ENCODE measurements at places on chromosomes 12 and 14. TPM values are rescaled to one million over a fixed set of nuclear protein-coding genes. Genes with fewer than 3 reads are reported as not detected.
A peak's percentile ranks its signal among the peaks of the same experiment; 100 is the strongest.

Gene PRKD1
- 14.0 TPM for total RNA-seq

Gene SERPINA12
- not detected for total RNA-seq

Gene CPNE8
- total RNA-seq: 11.7 TPM

Gene SSPN
- total RNA-seq: 94.0 TPM

GRCh38 chr12:98399532-98399931, 115.9 kb upstream of the TMPO start:
- no peak for DNase-seq
- no peak overlapping the region for H3K27ac ChIP-seq
- H3K27me3 ChIP-seq: no peaks in the 10 kb centered on the region
- H3K36me3 ChIP-seq: no peaks in the 10 kb centered on the region
- H3K4me3 ChIP-seq: no peak overlapping the region

DNA sequence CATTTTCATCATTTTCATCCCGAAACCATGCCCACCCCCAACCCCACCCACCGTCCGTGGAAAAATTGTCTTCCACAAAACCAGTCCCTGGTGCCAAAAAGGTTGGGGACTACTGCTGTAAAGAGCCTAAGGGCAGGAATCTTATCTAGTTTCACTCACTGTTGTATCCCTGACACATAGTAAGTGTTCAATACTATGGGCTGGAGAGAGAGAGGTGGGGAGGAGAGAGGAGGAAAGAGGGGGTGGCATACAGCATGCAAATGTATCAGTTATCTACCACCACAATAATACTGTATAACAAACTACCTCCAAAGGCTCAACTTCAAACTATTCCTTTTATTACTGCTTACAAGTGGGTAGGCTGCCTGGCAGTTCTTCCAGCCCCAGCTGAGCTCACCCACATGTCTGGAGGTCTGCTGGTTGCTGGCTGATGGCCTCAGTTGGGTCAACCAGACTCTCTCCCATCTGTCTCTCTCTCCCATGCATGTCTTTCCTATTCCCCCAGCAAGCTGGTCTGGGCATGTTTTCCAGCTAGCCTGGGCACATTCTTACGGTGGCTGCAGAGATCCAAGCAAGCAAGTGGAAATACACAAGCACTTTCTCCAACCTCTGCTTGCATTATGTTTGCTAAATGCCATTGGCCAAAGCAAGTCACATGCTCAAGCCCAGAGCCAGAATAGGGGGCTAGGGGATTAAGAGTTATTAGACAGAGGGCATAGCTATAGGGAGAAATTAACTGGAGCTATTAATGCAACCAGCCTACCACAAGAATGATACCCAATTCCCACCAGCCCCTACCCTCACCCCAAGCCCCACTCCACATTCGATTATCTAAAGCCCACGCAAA, 31.6 kb upstream of the FICD start:
- H3K27ac ChIP-seq: no peak overlapping the region
- no peak overlapping the region for H3K4me3 ChIP-seq
- peaks cover 2% of the 10 kb centered on the region for H3K27me3 ChIP-seq
- no peak for DNase-seq

GRCh38 chr12:43309959-43310358, 242.0 kb downstream of the ADAMTS20 start:
- DNase-seq: no peak
- no peaks in the 10 kb centered on the region for H3K27me3 ChIP-seq
- H3K27ac ChIP-seq: no peak overlapping the region
- H3K4me1 ChIP-seq: no peaks in the 10 kb centered on the region
- H3K36me3 ChIP-seq: no peaks in the 10 kb centered on the region

GRCh38 chr14:70658899-70659298, 17.2 kb downstream of the TTC9 start:
- no peak for DNase-seq
- H3K4me3 ChIP-seq: no peak overlapping the region
- no peaks in the 10 kb centered on the region for H3K4me1 ChIP-seq

- peak; percentile 30 for DNase-seq
- no peaks in the 10 kb centered on the region for H3K36me3 ChIP-seq
- no peak overlapping the region for H3K27ac ChIP-seq
- no peaks in the 10 kb centered on the region for H3K27me3 ChIP-seq
- H3K4me1 ChIP-seq: no peaks in the 10 kb centered on the region
Observed at GRCh38 chr12:96064271-96064670, 28.9 kb upstream of the LTA4H start.

Gene OR11H12
- not detected for total RNA-seq

Gene OR4E2
- not detected for total RNA-seq

- peak overlapping the region; percentile 54 for H3K27ac ChIP-seq
- H3K4me3 ChIP-seq: no peak overlapping the region
Observed at GRCh38 chr12:124754949-124755800, 108.5 kb downstream of the SCARB1 start.

Measured in muscle of leg (tissue), 16 donors.